ENCODE measurements at places on chromosomes 1 and 21.
A peak's percentile ranks its signal among the peaks of the same experiment; 100 is the strongest.

GRCh38 chr1:5651964-5652821 is 340.0 kb downstream of the NPHP4 start:
- no peak for DNase-seq

DNA sequence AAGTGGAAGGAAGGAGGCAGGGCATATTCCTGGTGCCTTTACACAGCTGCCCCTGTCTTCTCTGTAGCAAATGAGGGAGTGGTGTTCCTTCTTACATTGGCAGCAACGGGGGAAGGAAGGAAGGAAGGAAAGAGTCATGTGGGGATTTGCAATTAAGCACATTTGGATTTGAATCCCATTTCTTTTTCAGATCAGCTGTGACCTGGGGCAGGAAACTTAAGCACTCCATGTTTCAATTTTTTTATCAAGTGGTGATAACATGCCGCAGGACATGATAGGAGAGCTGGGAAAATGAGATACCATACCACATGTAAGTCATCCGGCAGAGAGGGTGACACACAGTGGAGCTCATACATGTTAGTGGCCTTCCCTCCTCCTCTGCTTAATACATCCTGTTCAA is 186.8 kb downstream of the APP start:
- no peak for DNase-seq

GRCh38 chr1:223175032-223175431 is 32.0 kb upstream of the TLR5 start:
- DNase-seq: no peak

DNA sequence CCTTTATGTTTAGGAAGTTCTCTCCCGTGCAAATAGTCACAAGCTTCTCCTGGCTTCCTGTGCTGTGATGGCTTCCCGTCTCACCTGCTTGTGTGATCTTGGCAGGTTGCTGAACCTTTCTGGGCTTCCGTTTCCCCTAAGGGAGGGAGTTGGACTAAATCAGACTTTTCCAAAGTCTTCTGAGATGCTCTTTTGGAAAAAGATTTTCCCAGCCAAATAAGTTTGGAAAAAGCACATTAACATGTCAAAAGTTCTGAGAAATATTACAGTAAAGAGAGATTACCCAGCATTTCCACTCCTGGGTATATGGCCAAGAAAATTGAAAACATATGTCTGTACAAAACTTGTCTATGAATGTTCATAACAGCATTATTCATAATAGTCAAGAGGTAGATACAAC is 36.0 kb upstream of the TENT5C start:
- DNase-seq: no peak

- no peak for DNase-seq
Observed at GRCh38 chr21:46308431-46308830, 15.2 kb downstream of the C21orf58 start.

- DNase-seq: no peak
Observed at GRCh38 chr1:112257043-112257835, 138.8 kb upstream of the CTTNBP2NL start.

GRCh38 chr1:228304766-228305395 is 97.0 kb downstream of the OBSCN start:
- DNase-seq: no peak

- DNase-seq: no peak
Observed at GRCh38 chr1:101051688-101052638, 26.4 kb upstream of the DPH5 start.

DNA sequence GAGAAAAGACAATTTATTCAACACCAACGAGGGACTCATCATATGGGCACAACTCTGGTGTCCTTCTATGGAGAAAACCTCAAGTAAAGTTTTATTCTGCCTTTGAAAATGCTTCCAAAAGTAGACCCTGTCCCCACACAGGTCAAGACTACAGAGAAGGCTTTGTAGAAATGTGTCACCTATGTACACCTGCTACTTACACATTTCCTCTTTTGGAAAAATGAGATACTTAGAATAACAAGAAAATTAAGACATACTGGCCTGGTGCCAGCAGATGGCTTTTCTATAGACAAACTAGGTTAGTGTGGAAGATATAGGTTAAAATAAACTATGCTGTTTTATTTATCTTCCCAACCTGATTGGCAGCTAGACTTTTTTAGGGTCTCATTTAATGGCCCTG is 13.6 kb downstream of the POGK start:
- DNase-seq: no peak

DNA sequence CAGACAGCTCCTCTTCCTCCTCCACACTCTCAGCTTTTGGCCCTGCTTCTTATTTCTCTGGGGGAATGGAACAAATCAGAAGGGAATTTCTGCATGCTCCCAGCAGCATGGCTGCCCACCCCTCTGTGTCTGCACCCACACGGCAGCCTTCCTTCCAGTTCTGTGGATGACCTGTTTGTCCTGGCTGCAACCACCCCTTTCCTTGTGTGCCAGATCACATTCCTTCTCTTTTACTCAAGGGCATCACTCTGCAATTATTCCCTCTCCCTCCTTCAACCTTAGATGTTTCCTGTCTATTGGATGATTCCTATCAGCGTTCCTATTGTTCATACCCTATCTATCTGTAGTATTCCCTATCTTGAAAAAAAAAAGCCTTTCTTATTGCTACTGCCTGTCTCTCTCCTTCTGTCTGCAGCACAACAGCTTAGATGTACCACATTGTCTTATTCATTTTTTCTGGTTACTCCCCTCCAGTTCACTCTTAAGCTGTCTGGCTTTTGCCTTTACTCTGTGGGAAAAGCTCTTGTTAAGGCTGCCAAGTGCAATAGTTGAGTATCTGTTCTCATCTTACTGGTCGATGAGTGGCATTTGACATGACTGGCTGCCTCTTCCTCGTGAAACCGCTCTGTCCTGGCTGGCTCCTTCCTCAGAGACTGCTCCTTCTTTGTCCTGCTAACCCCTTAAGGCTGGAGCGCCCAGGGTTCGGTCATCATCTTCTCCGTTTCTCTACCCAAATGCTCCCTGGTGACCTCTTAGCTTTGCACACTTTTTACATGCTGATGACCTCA is 351.1 kb downstream of the CAMTA1 start:
- DNase-seq: no peak

DNA sequence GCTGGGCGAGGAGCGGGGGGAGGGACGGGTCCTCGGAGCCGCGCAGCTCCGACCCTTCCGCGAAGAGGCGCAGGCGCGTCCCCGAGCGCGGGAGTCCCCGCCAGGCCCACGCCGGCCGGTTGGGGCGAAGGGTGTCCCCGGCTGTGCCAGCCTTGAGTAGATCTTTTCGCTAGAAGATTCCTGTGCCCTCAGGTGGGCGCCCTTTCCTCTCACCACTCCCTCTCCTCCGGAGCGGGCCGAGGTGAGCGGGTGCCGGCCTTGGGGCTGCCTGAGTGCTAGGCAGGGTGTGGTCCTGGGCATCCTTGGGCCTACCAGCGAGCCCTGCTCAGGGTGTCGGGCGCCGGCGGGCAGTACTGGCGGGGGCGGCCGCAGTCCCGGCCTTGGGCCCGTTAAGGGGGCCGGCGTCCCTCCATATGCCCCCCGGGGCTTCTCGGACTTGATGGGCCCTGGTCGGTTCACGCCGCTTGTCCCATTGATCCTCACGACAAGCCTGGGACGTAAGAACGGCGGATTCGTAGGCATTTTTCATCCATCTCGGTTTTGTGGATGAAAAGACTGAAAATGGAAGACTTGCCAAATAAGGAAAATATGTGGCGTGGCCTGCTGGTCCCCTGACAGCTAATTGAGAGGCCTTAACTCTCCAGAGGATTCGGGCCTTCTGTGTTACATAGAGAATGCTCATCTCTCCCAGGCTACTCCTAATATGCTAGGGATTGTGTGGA is 712 bp downstream of the DEGS1 start:
- peak; percentile 74 for DNase-seq

DNA sequence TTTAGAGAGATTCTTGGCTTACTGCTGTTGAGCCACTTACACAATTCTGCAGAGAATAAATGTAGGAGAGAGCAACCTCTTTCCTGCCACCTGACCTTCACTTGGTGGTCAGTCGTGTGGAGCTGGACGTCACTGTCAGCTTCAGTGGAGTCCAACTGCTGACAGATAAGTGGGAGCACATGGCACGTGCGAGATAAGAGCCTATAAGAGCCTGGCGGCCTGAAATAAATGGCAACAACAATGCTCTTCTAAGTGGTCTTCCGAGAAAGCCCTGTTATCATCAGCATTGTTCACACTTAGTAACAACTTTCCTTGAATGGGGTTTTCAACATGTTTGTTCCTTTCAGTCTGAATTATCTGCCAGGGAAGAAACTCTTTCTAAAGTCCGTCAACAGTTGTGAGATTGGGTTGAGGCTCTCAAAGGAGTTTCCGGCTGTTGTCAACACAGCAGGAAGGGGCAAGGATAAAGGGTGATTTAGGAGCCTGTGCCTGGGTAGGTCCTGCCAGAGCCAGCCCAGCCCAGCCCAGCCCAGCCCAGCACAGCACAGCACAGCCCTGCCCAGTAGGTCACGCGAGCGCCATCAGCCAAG is 57.2 kb upstream of the RUNX1 start:
- DNase-seq: no peak

- peak; percentile 97 for DNase-seq
Observed at GRCh38 chr1:34865981-34866761, 6.6 kb upstream of the SMIM12 start.

- DNase-seq: no peak
Observed at GRCh38 chr1:84571150-84571535, 3.1 kb downstream of the CTBS start.

DNA sequence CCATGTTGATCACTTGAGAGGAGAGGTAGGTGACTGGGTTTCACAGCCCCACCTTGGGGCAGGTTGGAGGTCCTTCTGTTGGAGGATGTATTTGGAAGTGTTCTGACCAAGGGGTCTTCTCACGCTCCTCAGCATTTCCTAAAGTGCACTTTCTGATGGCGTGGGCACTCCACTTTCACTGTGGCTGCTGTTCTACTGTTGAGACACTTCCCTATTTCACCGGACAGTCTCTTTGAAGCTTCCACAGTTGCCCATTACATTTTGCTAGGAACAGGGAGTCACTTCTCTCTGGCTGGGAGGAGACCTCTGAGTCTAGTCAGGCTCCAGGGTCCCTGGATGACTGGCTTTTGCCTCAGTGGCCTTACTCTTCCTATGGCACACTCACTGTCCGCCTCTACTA is 180.0 kb upstream of the LMO4 start:
- DNase-seq: no peak

- peak; percentile 80 for DNase-seq
Observed at GRCh38 chr1:32250893-32251716, at the start of gene LCK. LCK (plus strand) TSS chr1:32251265; CDS start chr1:32274330, 23,065 bp downstream.

- peak; percentile 66 for DNase-seq
Observed at GRCh38 chr21:44846485-44847260, 26.8 kb downstream of the PTTG1IP start.

DNA sequence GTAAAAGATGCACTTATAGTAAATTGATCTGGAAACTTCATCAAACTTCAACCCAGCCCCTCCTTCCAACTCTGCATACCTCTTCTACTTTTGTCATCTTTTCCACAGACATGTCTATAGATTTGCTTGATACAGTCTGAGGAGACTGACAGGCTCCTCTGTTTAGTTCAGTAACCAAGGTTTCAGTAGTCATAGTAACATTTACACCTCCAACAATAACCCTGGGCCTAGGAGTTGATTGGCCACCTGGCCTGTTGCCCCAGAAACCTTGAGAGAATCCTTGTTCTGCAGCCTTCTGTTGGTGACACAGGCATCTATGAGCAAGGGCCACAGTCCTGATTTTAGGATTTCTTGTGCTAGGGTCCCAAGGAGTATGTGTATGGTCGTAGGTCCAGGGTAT is at the start of gene CFAP141:
TSS of gene CFAP141 (minus strand) at position 138 of the 400 bp plus-strand sequence. CDS start at position 112, 26 bp downstream.
- DNase-seq: no peak

- no peak for DNase-seq
Observed at GRCh38 chr1:168085401-168085872, 51.3 kb downstream of the GPR161 start.

DNA sequence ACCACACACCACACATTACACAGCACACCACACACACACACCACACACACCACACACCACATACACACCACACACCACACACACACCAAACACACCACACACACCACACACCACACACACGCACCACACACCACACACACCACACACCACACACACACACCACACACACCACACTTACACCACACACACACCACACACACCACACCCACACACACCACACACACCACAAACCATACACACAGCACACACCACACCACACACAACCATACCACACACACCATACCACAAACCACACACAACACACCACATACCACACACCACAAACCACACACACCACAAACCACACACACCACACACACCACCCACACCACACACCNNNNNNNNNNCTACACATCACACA is 40.9 kb upstream of the SIK1 start:
- DNase-seq: peak; percentile 3

DNA sequence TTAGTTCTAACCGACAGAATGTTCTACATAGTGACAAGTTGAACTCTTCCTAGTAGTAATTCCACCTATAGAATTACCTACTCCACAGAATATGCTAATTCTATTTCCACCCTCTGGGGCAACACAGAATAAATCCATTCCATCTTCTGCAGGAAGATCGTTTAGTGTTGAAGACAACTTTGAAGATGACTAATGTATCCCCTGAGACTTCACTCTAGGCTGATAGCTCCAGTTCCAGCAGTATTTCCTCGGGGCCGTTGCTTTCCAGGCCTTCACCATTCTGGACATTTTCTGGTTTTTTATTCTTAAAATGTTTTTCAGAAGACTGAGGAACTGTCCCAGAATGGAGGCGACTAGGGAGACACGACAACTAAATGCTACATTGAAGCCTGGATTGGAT is 61.0 kb upstream of the CSF1 start:
- DNase-seq: no peak

DNA sequence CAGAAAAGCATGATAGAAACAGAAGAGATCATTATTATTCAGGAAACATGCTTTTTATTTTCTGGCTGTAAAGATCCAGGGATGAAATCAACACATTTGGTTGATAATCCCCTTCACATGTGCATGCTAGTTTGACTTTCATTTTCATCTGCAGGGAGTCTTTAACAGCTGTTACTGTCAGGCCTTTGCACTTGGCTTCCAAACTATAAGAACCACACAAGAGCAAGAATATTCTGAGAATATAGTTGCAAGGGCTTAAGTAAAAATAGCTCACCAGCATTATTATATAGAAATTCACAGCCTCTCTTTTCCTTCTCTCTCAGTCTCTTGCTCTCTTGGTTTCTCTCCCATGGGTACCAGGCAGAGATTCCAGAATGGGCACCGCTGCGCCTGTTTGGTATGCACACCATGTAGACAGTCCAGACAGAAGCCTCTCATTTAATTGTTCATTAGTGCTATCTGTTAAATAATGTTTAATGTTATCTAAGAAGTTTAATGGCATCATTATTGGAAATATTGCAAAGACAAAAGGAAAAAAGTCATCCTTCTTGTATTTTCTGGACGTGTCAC is 622.3 kb upstream of the PLXNA2 start:
- DNase-seq: no peak
